ENCODE measurements at places on chromosomes 2 and 18.

GRCh38 chr2:172582656-172583055 lies 26.8 kb downstream of the PDK1 start:
- no peak for DNase-seq

DNA sequence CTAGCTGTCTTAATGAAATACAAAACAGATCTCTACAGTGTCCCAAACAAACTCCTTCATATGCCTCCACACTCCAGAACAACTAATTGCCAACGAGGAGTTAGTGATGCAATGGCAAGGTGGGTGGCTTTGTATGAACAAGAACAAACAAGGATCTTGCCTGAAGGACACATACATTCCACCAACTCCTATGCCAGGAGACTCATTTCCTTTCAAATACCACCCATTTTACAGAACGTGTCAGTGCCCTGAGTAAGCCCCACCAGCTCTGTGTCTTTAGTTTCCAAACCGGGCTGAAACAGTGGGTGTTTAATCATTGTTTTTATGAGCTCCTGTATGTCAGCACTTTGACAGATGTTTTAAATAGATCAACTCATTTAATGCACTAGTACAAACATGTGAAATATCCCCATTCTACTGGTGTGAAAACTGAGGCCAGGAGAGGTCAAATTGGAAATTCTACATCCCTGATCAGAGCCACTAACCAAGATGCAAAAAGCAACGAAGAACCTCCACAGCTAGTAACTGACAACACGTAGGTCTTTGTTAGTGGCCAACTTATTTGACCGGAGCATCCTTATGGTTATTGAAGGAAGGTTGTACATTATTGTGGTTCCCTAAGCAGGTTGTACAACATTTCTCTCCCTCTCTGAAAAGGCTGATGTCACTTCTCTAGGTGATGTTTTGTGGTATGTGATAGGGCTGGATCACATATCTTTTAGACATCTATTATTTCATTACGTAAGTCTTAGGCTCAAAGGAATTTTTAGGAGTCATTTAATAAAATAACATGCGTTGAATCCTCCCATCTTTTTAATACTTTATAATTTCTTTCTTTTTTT lies 534.9 kb upstream of the TNP1 start:
- no peak for DNase-seq

DNA sequence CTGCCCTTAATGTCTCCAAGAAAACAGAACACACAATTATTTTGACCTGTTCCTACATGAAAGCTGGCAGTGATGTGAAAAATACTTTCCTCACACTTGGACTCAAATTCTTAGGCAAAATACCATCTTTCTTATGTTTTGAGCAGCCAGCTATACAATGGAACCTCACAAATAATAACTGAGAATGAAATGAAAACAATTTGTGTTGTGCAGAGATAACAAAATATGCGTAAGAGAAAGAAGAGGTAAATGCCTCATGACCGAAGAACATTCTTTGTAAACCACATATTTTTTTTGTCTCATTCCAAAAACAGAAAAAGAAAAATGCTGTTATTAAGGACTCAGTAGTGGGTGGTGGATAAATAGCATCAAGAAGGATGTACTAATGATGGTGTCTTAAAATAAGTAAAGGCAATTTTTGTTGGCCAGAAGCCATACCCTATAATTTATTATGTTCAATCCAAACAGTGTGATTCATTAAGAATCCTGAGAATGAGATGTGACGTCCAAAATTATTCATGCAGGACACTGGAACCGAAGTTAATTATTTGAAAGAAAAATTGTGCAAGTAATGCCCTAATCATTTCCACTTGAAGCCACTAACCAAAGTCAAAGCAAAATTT lies 193.0 kb upstream of the NETO1 start:
- DNase-seq = no peak

DNA sequence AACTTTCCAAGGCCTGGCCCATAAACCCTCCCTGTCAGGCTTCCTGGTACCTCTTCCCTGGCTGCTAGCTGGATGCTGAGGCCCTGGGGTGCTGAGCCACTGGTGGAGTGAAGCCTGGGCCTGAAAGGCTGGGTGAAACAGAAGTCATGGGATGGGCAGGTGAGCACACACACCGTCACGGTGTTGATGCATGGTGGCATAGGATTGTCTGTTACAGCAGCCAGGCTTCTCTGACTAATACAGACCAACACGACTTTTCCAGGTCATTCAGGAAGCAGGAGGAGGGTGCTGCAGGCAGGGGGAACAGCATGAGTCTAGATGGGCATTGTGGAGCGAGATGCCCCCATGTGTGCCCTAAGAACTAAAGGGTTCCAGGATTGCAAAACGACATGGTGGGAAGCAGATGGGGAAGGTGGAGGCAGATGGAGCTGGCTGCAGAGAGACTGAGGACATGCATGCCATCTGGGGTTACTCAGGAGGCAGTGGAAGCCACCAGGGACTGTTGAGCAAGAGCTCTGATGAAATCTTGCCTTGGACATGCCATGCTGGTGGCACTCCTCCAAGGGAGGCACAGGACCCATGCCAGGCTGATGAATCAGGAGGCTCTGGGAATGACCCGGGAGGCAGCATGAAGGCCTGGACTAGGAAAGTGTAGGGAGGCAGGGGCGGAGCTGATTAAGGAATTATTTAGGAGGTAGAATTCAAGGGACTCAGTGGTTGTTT lies 480.9 kb downstream of the TSN start:
- DNase-seq = no peak

DNA sequence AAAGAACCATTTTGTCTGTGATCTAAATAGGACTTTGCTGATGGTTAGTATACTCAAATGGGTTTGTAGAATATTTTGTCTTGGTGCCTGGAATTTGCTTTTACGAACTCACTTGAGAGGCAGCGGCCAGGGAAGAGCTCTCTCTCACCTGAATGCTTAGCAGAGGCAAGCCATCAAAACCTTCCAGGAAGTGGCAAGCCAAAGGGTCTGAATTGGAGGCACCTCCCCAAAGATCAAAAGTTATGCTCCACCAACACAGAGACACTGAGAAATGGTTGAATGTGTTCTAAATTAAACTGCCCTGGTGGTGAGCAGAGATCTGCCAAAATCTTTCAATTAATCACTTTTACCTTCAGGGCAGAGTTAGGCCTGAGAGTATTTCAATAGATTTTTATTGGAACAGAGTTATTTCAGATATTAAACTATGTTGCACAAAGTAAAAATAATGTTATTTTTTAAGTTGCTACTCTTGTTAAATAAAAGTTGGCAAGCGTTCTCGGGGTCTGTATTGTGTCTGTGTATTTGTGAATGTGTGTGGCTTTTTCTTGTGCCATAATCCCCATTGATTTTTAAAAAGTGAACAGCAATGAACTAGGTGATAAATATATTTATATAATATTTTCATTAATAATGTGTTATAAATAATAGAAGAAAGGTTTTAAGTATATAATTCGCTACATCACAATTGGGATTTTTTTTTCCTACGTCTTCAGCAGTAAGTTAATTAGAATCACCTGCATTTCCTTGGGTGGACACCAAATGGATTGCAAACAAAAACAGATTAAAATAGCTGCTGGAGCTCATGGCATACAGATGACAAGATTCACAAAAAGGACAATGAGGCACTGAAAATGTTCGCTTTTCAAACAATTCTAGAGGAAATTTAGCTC lies 416.1 kb downstream of the ARHGAP15 start:
- DNase-seq = no peak

- DNase-seq = no peak
Measured at GRCh38 chr2:180364719-180365118, 357.6 kb upstream of the CWC22 start.

DNA sequence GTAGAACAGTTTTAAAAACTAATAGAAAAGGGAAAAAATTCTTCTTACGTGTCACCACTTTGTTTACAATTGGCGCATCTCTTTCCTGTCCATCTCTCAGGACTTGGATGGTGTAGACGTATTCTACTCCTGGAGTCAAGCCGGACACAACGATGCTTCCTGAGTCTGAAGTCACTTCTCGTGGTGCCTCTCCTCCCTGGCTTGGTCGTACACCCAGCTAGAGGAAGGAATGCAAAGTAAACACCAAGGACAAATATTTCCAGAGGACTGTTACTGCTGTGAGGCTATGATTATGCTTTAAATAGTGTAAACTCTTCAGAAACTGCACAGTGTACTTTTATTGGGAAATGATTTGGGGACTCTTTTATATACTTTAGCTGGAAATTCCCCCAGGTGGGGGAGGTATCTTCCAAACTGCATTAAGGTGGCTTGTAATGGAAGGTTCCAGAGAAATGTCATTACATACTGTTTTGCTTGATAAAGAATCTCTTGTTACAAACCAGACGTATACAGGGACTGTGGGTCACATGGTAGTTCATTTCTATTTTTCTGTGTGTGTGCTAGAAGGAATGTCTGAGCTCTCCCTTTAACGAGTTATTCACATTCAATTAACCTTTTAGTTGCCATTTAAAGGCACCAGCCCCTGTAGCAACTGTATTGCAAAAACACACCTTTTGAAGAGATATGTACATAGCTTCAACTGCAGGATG lies 38.1 kb downstream of the FN1 start:
- DNase-seq = no peak

DNA sequence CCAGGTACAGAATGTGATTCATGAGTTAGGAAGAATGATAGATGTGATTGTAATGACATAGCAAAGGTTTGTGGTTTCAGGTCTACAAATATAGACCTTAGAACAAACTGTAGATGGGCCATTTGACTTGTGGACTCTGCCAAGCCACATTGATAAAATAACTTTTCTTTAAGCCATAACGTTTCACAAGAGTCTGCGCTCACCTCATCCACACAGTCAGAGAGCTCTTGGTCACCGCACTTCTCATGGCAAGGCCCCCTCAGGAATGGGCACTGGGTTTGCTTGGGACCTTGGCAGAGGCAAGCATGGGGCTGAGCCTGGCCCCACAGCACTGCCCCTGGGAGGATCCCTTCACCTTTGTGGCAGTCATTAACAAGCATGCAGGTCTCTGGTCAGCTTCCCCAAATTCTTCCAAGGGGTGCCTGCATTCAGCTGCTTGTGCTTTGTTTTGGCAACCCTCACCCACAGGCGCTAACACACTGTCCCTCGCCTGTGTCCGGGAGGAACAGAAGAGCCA lies 14.0 kb downstream of the ARMC9 start:
- no peak for DNase-seq

DNA sequence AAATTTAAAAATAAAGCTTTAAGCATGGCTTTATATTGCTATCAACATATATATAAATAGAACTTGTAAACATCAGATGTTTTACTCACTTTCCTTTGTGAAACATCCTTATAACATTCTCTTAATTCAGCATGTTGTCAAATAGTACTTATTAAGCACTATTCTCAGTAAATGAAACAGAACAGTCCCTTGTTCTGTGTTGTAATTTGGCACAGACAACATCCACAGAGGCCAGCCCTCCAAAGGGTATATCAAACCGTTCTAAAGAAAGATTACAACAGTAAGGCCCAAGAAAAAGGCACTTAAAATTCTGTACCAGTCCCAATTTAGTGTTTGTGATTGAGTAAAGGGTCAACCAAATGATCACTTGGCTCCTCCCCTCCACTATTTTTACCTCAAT lies 46.0 kb downstream of the GAREM1 start:
- no peak for DNase-seq

- no peak for DNase-seq
Measured at GRCh38 chr2:8310557-8311455, 371.1 kb upstream of the ID2 start.

- DNase-seq = no peak
Measured at GRCh38 chr2:84894131-84894586, 11.3 kb upstream of the TMSB10 start.

All from NCI-H510A (cell line).